ENCODE measurements at places on chromosomes 3 and 15.
A peak's percentile ranks its signal among the peaks of the same experiment; 100 is the strongest.

DNA sequence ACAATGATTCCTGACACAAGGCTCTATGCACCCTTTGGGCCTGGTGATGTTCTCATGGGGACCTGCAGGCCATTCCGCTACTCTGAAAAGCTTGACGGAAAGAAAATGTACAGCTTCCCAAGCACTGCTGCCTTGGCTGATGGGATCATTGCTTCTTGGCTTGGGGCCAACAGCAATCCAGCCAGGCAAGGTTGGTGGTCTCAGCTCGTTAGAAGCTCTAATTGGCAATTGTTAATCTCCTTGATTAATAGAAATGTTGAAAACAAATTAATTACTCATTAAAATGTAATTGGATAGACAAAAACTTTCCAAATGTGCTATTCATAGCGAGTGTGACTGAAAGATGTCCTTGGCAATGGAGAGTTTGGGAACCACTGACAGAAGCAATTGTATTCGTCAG is 16.3 kb upstream of the MYZAP start:
- DNase-seq = no peak
- H3K4me1 ChIP-seq = no peaks in the 10 kb centered on the region
- H3K36me3 ChIP-seq = no peaks in the 10 kb centered on the region
- H3K27ac ChIP-seq = no peak overlapping the region
- H3K4me3 ChIP-seq = no peak overlapping the region

- H3K4me1 ChIP-seq = no peaks in the 10 kb centered on the region
- H3K27ac ChIP-seq = no peak overlapping the region
- no peak overlapping the region for H3K4me3 ChIP-seq
- DNase-seq = no peak
- H3K27me3 ChIP-seq = no peaks in the 10 kb centered on the region
These were observed 108.5 kb upstream of the CMC1 start for GRCh38 chr3:28132941-28133340.

GRCh38 chr3:117499189-117499870 is 789.8 kb downstream of the TUSC7 start:
- no peaks in the 10 kb centered on the region for H3K27me3 ChIP-seq
- no peaks in the 10 kb centered on the region for H3K36me3 ChIP-seq
- H3K27ac ChIP-seq = no peak overlapping the region

DNA sequence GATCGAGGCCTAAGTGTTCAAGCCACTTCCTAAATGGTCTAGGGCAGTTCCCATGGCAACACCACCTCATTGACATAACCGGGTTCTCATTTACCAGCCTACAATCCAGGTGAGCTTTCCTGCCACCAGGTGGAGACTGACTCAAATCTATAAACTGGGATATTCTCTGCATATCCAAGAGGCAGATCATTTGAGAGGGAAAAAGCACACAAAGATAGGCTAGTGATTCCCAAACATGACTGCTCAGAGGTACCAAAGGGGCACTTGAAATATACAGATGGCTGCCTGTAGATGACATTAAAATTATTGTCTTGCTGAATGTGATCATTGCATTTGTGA is 141.3 kb upstream of the PROK2 start:
- no peaks in the 10 kb centered on the region for H3K36me3 ChIP-seq
- peaks cover 16% of the 10 kb centered on the region for H3K4me1 ChIP-seq
- H3K27me3 ChIP-seq = no peaks in the 10 kb centered on the region
- H3K27ac ChIP-seq = no peak overlapping the region

- no peak overlapping the region for H3K4me3 ChIP-seq
- H3K4me1 ChIP-seq = peaks cover 25% of the 10 kb centered on the region
- H3K27ac ChIP-seq = no peak overlapping the region
- peaks cover 14% of the 10 kb centered on the region for H3K36me3 ChIP-seq
- DNase-seq = no peak
- no peaks in the 10 kb centered on the region for H3K27me3 ChIP-seq
These were observed 6.7 kb downstream of the PARP14 start for GRCh38 chr3:122687298-122687697.

- no peaks in the 10 kb centered on the region for H3K36me3 ChIP-seq
- no peaks in the 10 kb centered on the region for H3K27me3 ChIP-seq
- no peak overlapping the region for H3K27ac ChIP-seq
- DNase-seq = no peak
- peaks cover 6% of the 10 kb centered on the region for H3K4me1 ChIP-seq
These were observed 3.8 kb downstream of the ZMAT3 start for GRCh38 chr3:179067839-179068238.

DNA sequence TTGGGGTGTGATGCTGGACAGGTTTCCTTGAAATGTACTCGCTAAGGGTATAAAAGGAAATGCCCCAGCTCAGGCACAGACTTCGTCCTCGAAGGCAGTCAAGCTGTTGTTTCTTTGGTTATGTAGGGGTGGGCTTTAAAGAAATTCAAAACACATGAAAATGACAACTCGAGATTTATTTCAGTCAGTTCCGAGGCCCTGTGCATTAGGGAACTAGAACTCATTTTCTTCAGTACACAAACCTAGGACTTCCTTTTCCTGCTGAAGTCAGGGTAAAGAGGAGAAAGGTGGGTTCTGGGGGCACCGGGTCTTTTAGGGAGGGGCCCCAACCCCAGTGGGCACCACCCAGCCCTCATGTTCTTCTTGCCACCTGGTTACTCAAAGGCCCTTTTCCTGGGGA is 7.7 kb downstream of the CCR9 start:
- no peak overlapping the region for H3K4me3 ChIP-seq
- no peak for DNase-seq
- H3K27me3 ChIP-seq = no peaks in the 10 kb centered on the region
- H3K27ac ChIP-seq = no peak overlapping the region
- no peaks in the 10 kb centered on the region for H3K36me3 ChIP-seq

- DNase-seq = no peak
- H3K27me3 ChIP-seq = no peaks in the 10 kb centered on the region
- no peak overlapping the region for H3K4me3 ChIP-seq
- no peak overlapping the region for H3K27ac ChIP-seq
These were observed 357.9 kb downstream of the LSAMP start for GRCh38 chr3:116087426-116087825.

GRCh38 chr15:50358845-50359244 is 3.8 kb upstream of the GABPB1 start:
- no peaks in the 10 kb centered on the region for H3K27me3 ChIP-seq
- no peak overlapping the region for H3K27ac ChIP-seq
- H3K36me3 ChIP-seq = no peaks in the 10 kb centered on the region
- no peak overlapping the region for H3K4me3 ChIP-seq
- peaks cover 28% of the 10 kb centered on the region for H3K4me1 ChIP-seq
- no peak for DNase-seq

- no peak for DNase-seq
- H3K27me3 ChIP-seq = no peaks in the 10 kb centered on the region
- H3K36me3 ChIP-seq = no peaks in the 10 kb centered on the region
- no peaks in the 10 kb centered on the region for H3K4me1 ChIP-seq
These were observed 47.4 kb downstream of the TMEM266 start for GRCh38 chr15:76107169-76107568.

DNA sequence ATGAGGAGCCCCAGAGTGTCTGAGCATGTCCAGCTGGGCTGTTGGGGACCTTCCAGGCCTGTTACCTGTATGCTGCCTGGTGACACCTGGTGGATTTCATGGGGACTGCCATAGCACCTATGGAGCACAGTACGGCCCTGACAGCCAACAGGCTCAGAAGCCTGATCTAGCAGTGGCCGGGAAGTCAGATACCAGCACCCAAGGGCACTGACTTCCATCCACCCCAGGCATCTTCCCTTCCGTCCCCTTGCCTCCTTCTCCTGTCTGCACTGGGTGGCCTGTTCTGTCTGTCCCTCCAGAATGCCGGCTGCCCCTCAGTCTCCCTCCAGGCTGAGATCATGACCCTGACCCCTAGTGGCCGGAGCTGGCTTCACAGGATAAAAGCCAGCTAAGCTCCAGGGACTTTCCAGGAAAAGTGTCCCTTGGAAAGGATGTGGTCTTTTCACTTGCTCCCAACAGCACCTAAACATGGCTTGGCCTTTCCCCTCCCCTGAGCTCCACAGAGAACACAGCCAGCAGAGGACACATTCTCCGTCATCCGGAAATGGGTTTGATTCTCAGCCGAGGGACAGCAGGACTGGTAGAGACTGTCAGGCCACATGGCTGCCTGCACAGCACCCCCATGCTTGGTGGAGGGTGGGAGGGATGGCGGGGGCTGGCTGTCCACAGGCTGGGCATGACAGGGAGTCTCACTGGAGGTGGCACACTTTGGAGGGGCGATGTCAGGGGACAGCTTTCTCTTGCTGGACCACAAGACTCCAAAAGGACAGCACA is 9.5 kb downstream of the RPS17 start:
- H3K36me3 ChIP-seq = peaks cover 33% of the 10 kb centered on the region
- H3K4me3 ChIP-seq = no peak overlapping the region
- peaks cover 30% of the 10 kb centered on the region for H3K4me1 ChIP-seq
- no peaks in the 10 kb centered on the region for H3K27me3 ChIP-seq
- H3K27ac ChIP-seq = peak overlapping the region; percentile 68

DNA sequence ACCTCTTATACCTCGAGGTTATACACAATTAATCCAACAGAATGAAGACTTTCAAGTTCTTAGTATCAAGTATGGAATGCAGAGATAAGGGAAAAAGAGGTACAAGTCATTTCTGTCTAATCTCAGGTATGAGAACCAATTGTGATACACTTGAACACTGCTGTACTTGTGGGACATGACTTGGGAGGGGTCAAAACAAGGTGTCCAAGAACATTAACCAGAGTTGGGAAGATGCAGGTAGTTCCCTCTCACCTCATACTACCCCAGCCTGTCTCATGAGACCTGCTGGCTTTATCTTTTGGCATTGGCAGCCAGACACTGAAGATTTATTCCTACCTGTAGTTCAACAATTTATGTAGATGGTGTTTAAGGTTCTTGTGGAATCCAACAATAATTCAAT is 209.7 kb downstream of the NR1D2 start:
- DNase-seq = no peak
- no peaks in the 10 kb centered on the region for H3K4me1 ChIP-seq
- H3K4me3 ChIP-seq = no peak overlapping the region
- H3K27me3 ChIP-seq = no peaks in the 10 kb centered on the region

GRCh38 chr3:169948559-169949448 is 17.8 kb upstream of the SEC62 start:
- DNase-seq = no peak
- no peak overlapping the region for H3K4me3 ChIP-seq
- no peaks in the 10 kb centered on the region for H3K27me3 ChIP-seq

GRCh38 chr3:176584413-176585176 is 612.7 kb downstream of the TBL1XR1 start:
- no peaks in the 10 kb centered on the region for H3K36me3 ChIP-seq
- no peaks in the 10 kb centered on the region for H3K4me1 ChIP-seq
- H3K27me3 ChIP-seq = no peaks in the 10 kb centered on the region
- DNase-seq = no peak
- H3K27ac ChIP-seq = no peak overlapping the region
- no peak overlapping the region for H3K4me3 ChIP-seq

DNA sequence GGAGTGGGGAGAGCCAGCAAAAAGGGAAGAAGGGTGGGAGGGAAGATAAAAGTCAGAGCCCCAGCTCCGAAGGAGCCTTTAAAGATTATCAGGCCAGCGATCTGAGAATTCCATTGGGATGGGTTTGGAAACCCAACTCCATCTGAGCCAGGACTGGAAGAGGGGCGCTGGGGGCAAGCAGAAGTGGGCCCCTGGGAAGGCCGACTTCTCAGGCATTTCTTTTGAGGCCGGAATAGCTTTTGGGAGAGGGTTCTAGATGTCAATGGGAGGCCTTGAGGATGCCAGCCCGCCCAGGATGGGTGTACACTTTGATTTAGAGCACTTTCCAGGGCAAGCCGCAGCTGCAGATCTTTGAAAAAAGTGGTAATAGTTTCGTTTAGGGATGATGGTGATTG is 6.6 kb upstream of the SOX2 start:
- no peak overlapping the region for H3K4me3 ChIP-seq
- no peaks in the 10 kb centered on the region for H3K36me3 ChIP-seq
- H3K27me3 ChIP-seq = peaks cover 23% of the 10 kb centered on the region
- no peaks in the 10 kb centered on the region for H3K4me1 ChIP-seq
- no peak for DNase-seq

DNA sequence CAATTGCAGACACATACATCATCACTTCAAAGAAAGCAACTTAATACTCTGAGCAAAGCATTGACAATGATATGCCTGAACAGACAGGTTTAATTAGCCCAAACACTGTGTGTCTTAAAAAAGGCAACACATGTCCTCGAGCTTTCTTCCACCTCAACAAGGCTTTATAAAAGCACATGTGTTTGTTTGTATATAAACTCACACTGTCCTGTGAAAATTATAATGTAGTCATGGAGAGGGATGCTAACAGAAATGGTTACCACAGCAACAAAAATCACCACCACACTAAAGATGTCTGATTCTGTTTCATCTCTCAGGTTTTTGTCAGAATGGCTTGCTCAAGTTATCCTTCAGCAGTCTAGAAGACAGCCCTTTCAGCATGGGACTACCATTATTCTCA is 314.7 kb downstream of the MAGI1 start:
- no peak overlapping the region for H3K4me3 ChIP-seq
- H3K27me3 ChIP-seq = no peaks in the 10 kb centered on the region
- peaks cover 17% of the 10 kb centered on the region for H3K4me1 ChIP-seq
- DNase-seq = no peak
- H3K36me3 ChIP-seq = no peaks in the 10 kb centered on the region

- peaks cover 48% of the 10 kb centered on the region for H3K4me1 ChIP-seq
- H3K4me3 ChIP-seq = no peak overlapping the region
- no peaks in the 10 kb centered on the region for H3K36me3 ChIP-seq
- no peak for DNase-seq
- no peaks in the 10 kb centered on the region for H3K27me3 ChIP-seq
These were observed 45.9 kb downstream of the HRH1 start for GRCh38 chr3:11199902-11200845.

DNA sequence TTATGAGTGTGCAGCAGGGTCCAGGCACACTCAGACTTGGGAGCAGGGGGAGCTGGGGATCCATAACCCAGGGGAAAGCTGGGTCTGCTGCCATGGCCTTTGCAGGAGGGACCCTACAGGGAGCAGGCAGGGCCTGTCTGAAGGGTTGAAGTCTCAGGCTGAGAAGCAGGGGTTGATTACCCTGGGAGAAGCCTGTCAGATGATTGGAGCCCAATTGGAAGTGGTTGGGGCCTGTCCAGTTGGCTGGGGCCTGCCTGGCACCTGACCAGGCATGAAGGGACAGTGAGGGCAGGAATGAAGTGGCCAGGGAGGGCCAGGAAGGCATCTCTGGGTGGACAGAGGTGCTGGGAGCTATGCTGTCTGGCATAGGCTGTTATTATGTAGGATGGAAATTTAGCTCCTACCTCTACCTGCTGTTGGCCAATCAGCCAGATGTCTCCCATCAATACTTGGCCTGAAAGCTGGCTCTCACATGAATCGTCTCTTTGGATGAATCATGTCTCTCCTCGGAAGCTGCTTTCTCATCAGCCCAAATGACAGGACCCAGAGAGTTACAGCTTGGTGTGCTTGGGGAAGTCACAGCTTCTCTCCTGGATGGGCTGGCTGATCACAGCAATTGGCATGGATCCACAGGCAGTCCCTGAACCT is 27.4 kb upstream of the SLCO2A1 start:
- no peak for DNase-seq
- H3K4me3 ChIP-seq = no peak overlapping the region
- no peaks in the 10 kb centered on the region for H3K27me3 ChIP-seq

GRCh38 chr3:51390246-51391074 is 625 bp upstream of the RBM15B start:
- H3K4me3 ChIP-seq = peak overlapping the region; percentile 92
- H3K36me3 ChIP-seq = peaks cover 61% of the 10 kb centered on the region
- H3K27ac ChIP-seq = peak overlapping the region; percentile 99
- DNase-seq = no peak
